ENCODE measurements at places on chromosomes 4 and X.

DNA sequence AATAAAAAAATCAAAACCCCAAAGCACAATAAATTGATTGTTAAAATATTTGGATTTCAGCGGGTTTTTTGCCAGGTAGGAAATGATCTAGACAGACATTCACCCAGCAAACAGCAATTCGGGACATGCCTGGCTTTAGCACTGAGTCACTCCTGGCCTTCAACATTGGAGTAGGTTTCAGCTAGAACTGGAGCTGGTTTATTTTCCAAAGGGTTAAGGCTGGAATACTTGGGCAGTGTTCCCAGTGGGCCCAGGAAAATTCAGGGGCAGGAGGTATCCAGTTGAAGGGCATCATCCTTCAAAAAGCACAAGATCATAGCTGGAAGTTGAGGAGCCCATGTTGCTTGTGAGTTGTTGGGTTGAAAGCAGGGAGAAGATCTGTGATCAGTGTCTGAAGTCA lies 41.0 kb downstream of the TXLNG start:
- no peak for DNase-seq

DNA sequence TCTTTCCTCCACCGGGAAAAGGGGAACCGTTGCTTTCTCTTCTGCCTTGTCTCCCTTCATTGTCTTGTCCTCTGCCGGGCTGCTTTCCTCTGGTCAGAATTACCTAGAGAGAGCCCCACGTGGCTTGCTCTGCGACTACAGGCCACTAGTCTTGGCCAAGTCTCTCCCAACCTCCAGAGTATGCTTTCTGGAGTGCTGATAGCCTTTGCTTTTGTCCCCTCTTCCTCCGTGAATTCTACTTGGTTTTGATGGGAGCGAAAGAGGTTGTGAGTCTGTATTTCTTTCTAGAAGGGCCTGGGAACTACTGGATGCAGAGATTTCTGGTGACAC lies 5.3 kb upstream of the POU4F2 start:
- no peak for DNase-seq

GRCh38 chrX:7045238-7045955 lies 102.1 kb upstream of the STS start:
- no peak for DNase-seq

GRCh38 chr4:94934864-94935263 lies 177.1 kb downstream of the BMPR1B start:
- DNase-seq: no peak

- DNase-seq: no peak
Observed at GRCh38 chrX:154727418-154727817, 23.5 kb downstream of the GAB3 start.

DNA sequence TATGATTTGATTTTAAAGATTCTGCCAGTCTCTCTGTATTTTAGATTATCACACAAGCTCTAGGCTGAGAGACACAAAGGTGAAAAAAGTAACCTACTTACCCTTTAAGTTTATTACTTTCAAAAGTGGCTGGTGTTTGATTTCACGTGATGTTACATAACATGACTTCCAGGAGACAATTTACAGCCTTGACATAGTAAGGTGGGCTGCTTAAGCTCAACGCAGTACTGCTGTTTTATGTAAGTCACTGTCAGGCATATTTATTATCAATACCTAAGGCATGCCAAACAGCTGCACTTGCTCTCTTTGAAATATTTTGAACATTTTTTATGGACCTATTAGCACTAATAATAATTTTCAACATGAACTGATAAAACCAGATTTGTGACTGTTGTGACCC lies 451.5 kb upstream of the FAM241A start:
- no peak for DNase-seq

DNA sequence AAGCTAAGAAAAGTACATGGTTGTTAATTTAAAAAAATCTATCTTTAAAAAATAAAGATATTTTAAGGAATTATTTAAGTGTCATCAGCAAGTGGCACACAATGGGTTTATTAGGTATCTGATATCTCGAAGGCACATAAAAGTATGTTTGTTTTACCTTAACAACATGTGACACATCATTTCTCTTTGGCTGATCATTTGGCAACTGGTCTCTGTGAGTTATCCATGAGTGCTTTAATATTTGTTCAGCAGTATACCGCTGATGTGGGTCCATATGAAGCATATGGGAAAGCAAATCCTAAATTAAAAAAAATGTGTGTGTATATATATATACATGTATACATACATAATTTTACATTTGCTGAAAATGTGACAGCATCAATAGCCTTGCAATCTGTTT lies 123.2 kb downstream of the RPS6KA6 start:
- DNase-seq: no peak

GRCh38 chrX:146614663-146615478 lies 194.7 kb upstream of the CXorf51B start:
- DNase-seq: no peak

DNA sequence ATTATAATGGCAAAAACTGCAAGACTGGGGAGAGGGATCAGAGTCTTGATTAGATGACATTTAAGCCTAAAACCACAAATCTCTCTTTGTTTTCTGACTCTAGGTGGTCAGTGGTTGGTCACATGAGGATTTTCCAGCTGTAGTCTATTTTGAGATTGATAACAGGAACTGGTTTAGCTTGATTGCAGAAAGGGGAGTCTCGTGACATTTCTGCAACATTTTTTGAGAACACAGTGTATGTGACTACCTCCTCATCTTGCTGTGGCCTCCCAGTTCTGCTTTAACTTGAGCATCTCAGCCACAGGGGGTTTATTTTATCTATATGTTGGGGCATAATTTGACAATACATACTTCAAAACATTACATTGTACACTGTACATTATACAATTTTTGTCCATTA lies 726.4 kb upstream of the MAGEB2 start:
- no peak for DNase-seq

- DNase-seq: no peak
Observed at GRCh38 chrX:139194571-139195280, 335.8 kb upstream of the F9 start.

GRCh38 chr4:166655231-166655630 lies 579.1 kb downstream of the SPOCK3 start:
- no peak for DNase-seq

DNA sequence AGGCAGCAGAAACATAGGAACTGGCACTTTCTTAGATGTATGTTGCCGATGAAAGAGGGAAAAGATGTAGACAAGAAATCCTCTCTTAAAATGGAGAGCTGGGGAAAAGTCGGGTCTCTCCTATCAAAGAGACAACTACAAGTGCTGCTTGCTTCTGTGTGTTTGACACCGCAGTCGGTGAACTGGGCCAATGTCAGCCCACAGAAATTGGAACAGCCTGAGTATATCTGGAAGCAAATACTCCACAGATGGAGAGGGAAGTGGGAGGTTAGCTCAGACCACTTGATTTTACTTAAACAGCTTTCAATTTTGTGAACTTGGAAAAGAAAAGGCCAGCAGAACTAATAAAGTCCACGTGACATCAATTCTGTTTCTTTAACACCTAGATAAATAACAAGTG lies 230.9 kb upstream of the FAT1 start:
- DNase-seq: no peak

DNA sequence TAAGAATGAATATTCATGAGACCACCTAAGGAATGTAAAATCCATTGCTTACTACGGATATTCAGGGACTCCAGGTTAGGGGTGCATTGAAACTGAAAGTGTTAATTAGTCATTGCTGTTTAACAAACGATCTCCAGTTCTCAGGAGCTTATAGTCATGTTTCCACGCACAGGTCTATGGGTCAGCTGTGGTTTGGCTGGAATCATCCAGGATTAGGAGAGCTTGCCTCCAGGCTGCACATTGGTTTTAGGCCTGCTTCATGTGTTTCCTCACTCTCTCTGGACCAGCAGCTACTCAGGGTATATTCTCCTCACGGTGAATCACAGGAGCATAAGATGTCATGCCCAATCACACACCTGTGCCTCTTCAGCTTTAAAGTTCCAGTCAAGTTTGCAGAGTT lies 98.9 kb downstream of the ATXN3L start:
- no peak for DNase-seq
